ENCODE measurements at places on chromosomes 3 and 15.
A peak's percentile ranks its signal among the peaks of the same experiment; 100 is the strongest.

DNA sequence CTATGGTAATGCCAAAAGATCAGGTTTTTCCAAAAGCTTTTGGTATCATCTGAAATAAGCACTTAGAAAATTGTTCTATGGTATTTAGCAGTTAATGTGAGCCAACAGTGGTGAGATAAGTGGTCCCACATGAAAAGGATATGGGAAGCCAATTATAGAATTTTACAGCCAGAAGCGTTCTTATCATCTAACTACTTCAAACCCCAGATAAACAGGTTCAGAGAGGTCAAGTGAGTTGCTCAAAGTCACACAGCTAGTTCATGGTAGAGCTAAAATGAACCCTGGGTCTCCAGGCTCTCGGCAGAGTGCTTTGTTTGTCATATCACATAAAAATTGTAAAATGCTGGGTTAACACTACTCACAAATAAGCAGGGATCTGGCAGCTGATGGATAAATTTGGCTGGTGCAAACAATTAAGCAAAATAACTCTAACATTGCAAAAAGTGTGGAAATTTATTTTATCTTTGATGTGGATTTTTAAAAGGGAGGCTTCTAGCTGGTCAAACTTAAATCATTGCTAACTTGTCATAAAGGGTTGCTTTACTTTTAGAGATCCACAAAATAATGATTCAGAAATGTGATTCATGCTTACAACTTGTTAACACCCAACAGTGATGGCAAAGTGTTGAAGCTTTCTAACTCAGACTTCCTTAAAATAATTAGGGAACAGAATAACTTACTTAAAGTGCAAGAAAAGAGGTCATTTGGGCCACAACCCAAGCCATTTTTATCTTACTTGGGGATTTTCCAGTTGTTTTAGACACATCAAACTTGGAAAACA, 202.8 kb upstream of the TBC1D5 start:
- no peak for DNase-seq

DNA sequence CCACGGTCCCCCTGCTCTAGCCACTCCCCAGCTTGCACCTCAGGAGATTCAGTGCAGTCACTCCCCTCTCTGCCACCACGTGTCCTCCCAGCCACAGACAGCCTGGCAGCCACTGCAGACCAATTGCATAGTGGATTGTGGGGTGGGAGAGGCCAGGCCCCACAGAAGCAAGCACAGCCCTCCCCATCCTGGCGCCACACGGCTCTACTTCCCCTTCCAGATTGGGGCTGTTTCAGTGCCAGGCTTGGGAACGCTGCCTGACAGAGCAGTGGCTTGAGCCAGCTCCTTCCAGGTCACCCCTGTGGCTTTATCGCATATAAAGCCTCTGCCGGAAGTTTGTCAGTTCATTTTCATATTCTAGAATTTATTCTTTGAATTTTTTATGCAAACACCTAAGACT, 90.7 kb downstream of the TMEM266 start:
- no peak for DNase-seq

DNA sequence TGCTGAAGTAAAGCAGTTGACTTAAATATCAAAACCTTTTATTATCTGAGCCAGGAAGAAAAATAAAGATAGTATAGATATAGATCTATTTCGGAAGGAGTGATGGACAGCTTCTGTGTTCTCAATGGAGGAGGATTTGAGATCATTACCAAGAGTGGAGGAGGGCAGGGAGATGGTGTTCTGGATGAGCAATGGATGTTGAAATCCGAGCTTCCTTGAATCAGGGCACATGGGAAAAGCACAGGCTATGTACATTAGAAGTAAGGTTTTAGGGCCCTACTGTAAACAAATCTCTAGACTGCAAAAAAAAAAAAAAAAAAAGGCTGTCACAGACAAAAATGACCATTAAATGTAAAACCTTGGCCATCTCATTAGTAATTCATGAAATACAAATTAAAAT, 43.2 kb downstream of the GTPBP8 start:
- DNase-seq, result no peak

- DNase-seq, result no peak
Observed at GRCh38 chr3:139227827-139228226, 116.0 kb upstream of the MRPS22 start.

DNA sequence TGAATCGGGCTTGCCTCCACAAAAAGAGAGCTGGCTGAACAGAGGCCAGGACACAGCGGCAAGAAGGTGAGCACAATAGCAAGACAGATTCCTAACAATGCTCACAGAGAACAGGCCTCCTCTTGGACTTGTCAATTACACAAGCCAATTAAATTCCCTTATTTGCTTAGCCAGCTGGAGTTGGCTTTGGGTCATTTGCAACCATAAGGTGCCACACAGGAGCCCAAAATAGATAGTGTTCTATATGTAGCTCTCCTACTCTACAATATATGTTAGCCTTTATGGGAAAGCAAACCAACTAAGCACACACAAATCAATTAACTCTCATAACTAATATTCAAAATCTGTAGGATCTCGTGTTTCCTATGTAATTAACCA, 335.6 kb downstream of the FOXP1 start:
- no peak for DNase-seq

DNA sequence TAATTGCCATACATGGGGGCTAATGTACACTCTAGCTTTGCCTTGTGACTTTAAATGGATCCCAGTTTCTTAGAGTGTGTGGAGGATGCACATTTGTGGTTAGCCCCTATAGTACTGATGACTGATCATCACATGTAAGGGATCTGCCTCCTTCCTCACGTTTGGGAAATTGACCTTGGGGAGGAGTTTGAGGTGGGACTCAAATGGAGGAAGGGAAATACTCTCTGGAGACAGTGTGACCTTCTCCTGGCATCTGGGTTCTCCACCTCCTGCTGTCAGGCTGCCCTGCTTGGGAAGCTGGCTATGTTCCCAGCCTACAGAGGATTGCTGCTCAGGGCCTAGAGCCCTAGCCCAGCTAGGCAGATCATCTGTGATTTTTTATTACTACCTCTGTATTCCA, 48.7 kb downstream of the PPM1L start:
- DNase-seq, result peak; percentile 30

- no peak for DNase-seq
Observed at GRCh38 chr3:157120071-157120892, 39.7 kb downstream of the CCNL1 start.

- peak; percentile 48 for DNase-seq
Observed at GRCh38 chr15:62488387-62488786, 323.3 kb upstream of the C2CD4B start.

DNA sequence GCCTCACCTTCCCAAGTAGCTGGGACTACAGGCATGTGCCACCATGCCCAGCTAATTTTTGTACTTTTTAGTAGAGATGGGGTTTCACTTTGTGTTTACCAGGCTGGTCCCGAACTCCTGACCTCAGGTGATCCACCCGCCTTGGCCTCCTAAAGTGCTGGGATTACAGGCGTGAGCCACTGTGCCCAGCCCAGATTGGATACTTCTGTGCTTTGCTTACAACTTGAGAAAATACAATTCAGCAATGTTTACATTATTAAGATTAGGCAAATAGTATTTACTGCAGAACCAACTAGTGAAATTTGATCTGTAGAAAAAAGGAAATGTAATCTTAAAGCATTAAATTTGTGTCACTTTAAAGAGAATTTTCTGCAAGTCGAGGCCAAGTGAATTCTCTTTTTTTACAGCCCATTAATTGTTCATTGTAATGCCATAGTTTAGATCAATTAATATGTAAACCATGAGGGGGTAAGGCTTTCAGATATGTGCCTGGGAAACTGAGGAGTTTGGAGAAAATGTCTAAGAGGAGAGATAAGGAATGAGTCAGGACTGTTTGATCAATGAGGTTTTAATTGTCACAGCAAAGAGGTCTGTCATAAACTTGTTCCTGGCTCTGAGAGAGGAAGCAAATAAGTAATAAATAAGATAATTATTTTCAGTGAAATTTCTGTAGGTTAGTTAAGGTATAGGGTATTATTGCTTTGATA, 15.3 kb downstream of the PYDC2 start:
- DNase-seq, result no peak

GRCh38 chr15:39495871-39496840, 84.7 kb upstream of the THBS1 start:
- DNase-seq, result peak; percentile 90

DNA sequence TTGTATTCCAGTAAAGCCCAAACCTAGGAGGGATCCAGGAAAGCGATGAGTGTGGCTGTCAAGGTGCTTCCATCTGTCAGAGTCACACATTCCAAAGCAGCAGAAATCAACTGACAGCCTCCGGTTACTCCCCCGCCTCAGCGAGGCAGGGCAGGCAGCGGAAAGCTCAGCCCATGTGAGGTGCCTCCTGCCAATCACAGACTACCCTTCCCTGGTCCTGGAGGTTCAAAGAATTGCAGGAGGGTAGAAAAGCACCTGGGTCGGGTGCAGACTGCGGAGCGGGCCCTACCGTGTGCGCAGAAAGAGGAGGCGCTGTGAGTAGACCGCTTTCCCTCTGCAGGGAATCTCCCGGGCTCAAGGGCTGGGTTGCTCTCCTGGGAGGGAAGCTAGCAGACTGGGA, at the start of gene UPK1B:
Gene UPK1B (plus strand): TSS at position 274 of the 400 bp plus-strand sequence. CDS start 13,144 bp downstream, outside the sequence.
- DNase-seq, result no peak

DNA sequence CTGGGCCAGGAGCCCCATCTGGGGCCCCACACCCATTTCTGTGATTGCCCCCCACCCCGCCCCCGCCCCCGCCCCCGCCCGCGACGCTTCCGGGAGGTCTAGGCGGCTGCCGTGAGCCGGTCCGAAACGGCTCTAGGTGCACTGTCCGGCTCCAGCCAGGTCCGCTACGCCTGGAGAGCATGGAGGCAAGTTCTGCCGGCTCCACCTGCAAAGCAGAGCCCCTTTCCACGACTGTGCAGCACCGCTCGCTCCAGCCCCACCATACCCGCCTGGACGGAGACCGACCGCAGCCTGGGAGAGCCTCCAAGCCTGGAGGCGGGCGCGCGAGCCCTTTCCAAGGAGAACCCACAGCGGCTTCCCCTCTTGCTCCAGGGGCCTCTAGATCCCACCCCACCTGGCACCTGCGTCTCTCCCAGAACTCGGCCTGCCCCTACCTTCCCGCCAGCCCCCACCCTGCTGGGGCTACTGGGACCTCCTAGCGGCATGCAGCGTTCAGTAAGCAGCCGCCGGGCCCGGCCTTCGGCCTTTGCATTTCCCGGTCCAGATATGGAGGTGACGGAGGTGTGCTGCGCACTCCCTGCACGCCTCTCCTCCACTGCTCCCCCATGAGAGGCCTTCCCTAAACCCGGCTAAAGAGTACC, 66.2 kb downstream of the KLF13 start:
- DNase-seq, result no peak

GRCh38 chr3:50352781-50353180, 2.1 kb downstream of the CYB561D2 start:
- peak; percentile 18 for DNase-seq

DNA sequence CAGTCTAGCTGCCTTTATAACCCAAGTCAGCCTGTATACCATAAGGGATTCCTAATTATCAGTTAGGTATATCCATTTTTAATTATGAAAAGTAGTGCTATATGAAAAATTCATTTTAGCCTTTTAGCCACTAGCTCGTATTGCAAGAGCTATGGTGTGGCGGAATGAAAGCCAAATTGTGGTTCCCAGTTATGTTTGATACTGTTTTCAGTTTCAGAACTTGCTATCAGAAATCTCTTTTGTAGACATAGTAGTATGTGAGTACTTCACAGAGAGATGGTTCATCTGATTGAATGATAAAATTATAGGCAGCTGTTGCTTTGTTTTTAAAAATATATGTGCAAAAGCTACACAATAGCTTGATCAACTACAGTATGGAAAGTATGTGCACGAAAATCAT, 134.6 kb downstream of the SLC25A26 start:
- no peak for DNase-seq

GRCh38 chr3:41652931-41653330, 309.0 kb downstream of the ULK4 start:
- DNase-seq, result peak; percentile 22

Data from fibroblast of skin of scalp (primary cell).